ENCODE measurements at places on chromosomes 7 and 10.

GRCh38 chr7:142873281-142873784 lies 12.2 kb downstream of the TRPV6 start:
- peak; percentile 52 for DNase-seq

DNA sequence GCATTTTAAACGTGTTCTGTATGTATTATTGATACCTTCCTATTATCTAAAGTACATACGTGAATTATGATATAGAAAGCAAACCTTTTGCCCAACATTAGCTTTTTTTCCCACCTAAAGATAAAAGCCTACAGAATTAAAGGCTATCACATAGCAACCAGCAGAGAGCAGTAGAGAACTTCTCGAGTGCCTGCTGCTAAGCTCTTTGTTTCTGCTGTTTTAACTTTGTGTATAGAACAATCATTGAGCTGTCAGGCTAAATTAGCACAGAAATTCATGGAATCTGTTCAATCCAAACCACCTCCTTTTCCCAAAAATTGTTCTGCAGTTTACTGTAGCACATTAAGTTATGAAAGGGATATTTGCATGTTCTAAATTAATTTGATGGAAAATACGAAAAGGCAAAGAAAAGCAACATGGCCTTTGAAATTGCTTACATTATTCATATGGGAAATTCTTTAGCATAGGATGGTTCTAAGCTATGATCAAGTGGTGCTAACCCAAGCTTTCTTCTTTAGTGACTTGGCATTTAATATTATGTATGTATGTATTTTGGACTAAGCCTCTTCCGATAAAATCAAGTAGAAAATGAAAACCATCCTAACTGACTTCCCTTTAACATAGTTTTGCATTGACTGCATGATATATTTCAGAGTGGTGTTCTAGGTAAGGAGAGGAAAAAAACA lies 1288.5 kb downstream of the GATA3 start:
- no peak for DNase-seq

- no peak for DNase-seq
Observed at GRCh38 chr7:159115601-159116501, 28.8 kb downstream of the VIPR2 start.

DNA sequence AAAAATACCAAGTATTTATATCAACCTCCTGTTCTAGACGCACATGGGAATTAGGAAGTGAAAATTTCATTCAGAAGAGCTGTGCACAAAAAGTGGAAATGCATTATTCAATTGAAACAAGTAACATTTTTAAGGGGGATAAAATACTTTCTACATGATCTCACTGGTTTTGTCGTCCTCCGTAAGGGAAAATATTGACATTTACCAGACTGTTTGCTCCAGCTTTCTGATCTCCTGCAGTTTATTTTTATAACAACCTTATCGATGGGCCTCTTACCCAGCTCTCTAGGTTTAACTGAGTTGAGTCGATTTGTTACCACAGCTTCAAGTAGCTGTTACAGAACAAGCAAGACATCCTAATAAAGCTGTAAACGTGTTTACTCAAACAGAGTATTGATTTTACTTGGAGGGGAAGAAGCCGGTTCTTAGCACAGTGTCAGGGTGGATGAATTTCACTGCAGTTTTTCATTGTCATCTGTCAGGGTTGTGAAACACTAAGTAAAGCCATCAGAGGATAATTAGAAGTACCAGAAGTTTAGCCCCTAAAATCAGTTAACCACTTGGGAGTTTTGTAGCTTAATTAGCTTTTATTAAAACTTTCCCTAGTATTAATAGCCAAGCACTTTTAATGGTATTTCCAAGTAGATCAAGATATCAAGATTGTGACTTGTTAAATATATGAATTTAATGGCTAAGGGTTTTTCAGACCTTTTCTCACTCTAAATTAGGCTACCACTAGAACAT lies 142.6 kb upstream of the KAT6B start:
- DNase-seq = no peak

GRCh38 chr10:12214763-12215218 lies 18.8 kb downstream of the CDC123 start:
- peak; percentile 36 for DNase-seq

Data from CD4-positive, alpha-beta T cell (primary cell).